ENCODE measurements at places on chromosomes 3 and 15.

DNA sequence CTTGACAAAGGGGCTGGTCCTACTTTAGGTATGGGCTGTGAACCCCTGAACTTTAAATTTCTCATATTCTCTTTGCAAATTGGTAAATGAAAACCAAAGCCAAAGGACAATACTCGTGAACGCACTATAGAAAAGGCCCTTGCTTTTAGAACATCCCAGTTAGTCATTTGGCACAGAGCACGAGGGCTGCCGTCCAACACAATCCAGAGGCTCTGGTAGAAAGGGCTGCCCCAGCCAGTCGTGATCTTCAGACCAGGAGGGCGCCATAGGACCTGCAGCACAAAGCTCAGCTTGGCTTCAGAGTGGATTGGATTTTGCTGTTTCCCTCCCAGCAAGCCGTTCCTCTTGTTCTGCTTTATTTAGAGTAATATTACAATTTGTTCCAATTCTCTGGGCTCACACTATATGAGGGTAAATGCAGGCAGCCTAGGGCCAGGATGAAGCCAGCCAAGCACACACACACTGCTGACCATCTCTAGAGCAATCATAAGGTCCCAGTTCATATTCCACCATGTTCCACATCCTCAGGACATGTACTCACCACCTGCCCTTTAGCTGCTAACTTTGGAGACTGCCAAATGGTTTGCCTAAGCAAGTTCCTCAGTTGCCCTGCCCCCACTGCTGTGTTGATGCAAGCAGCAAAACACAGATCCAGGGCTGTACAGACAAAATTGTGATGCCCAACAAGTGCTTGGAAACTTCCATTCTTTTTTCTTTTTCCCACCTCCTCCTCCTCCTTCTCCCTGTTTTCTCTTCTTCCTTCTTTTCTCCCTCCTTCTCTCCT lies 6.0 kb upstream of the BFSP2 start:
- no peak for DNase-seq

DNA sequence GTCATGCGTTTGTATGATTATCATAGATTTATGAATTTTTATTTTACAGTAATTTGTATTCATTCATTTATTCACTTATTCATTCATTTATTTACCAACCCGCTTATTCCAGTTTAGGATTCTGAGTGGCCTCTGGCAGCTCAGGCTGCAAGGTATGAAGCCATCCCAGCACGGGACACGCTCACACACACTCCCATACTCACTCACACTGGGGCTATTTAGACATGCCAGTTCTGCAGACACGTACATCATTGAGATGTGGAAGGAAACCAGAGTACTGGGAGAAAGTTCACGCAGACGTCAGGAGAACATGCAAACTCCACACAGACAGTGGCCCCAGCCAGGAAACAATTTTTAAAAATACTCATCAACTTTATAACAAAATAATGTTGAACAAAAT lies 5.1 kb downstream of the CDIN1 start:
- no peak for DNase-seq

- no peak for DNase-seq
Measured at GRCh38 chr3:42728056-42728455, 25.5 kb upstream of the HHATL start.

DNA sequence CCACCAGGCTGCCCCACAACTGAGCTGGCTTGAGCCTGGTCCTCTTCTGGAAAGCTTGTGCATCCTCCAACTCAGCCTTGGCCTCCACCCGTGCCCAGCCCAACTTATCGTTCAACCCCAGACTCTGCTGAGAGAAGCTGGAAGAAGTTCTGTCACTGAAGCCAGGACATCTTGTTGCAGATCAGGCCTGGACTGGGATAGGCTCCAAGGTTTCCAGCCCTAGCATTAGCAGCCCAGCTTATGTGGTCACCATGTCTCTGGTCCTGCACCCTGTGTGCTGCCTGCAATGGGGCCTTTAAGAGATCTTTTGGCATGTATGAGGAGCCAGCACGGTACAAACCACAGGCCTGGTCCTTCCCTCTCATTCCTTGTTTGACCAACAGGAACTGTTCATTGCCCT lies 15.2 kb upstream of the CAMP start:
- DNase-seq = no peak

- no peak for DNase-seq
Measured at GRCh38 chr3:197547306-197548011, 8.3 kb downstream of the BDH1 start.

GRCh38 chr3:8324747-8325146 lies 176.9 kb upstream of the LMCD1 start:
- DNase-seq = peak; percentile 83

DNA sequence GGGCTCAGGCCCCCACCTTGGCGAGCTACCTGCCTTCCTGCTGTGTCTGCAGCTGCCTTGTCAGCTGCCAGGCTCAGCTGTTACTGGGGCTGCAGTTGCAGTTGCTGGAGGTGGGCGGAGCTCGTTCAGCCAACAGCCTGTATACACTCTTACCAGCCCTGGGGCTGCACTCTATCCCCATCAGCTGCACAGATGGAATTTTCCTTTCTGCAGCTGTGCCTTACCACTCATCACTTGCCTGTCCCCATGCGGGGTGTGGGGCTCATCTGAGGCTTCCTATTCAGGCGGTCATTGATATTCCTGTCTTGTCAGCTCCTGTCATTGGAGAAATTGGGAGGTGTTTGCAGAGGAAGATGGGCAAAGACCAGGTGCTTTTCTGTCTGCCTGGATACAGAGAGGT lies 9.1 kb upstream of the SYN2 start:
- no peak for DNase-seq

DNA sequence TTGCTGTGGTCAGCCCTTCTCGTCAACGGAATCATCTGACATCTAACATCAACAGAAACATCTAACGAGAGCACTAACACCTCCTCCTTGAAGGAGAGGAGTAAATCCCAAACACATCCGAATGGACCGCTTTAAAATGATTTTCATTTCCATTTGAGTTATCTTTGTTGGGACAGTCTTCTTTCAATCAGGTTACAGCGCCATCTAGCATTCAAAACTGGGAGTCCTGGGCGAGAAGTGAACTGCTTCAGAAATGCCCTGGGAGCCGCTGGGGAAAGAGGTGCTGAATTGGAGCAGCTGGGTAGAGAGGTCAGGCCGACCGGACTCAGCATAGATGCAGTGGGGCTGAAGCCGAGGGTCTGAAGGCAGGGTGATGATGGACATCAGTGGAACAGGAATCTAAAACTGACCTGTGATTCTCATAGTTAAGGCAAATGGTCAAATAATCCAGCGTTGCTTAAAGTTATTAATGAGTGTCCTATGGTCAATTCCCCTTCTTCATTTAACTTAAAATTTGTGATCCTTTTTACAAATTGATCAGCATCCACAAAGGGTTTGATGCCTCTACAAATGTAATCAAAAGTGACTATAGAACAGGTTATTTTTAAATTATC lies 170.0 kb upstream of the NDN start:
- DNase-seq = no peak

DNA sequence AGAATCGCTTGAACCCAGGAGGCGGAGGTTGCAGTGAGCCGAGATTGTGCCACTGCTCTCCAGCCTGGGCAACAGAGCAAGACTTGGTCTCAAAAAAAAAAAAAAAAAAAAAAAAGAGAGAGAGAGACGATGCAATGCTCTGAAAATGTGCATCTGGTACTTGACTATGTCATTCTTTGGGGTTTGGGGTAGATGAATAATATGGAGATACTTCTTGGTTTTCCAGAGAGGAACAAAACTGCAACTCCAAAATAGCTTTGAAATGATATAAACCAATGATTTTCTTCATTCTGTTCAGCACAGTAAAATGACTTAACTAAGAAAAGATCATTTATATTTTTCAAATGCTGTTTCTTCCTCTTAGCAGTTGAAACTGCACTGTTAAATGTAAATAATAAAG lies 158.9 kb downstream of the ISL2 start:
- DNase-seq = no peak

DNA sequence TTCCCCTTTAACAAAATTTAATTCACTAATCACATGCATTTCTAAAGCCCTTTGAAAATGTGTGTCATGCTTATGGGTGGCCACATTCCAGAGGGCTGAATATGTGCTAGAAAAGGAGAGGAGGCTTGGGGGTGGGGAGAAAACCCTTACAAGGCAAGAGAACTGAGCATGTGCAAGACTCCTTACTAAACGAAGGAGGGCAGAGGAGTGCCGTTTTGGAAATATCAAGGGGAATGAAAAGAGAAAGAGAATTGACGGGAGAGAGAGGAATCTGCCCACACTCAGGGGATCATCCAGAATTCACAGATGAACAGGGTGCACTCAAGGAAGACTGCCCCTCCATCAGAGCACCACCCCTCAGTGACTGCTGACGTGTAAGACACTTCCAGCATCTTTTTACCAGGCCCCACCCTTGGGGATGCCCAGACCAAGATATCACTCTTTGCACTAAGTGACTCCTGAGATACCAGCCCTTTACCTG lies 37.9 kb upstream of the TSC22D2 start:
- DNase-seq = peak; percentile 37

DNA sequence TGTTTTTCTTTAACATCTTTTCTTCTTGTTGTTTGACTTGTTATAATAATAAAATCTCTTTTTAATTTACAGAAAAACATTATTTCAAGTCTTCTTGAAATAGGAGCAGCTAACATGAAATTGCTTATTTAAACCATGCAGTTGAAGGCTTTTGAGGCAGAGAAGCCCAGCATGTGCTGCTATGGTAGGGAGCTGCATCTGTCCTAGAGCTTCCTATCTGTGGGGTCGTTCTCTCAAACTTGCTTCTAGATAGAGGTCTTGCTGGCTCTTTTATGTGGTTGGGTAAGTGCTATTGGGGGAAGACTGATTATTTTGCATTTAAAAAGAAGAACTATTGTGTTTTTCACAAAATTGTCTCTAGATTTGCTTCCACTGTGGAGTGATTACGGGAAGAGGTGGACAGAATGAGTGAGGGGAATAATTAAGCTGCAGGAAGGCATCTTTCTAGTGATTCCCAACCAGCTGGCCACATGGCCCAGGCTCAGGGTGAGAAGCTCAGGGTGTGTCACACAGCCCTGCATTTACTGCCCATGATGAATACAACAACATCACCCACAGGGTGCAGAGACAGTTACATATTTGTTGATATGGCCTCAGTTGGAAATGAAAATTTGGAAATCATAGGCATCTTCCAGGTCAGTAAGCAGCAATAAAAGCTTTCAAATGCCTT lies 98.7 kb downstream of the CHST2 start:
- DNase-seq = no peak

GRCh38 chr15:31317421-31318327 lies 9.0 kb upstream of the KLF13 start:
- no peak for DNase-seq

- DNase-seq = peak; percentile 49
Measured at GRCh38 chr15:83436513-83437158, 10.5 kb upstream of the SH3GL3 start.

DNA sequence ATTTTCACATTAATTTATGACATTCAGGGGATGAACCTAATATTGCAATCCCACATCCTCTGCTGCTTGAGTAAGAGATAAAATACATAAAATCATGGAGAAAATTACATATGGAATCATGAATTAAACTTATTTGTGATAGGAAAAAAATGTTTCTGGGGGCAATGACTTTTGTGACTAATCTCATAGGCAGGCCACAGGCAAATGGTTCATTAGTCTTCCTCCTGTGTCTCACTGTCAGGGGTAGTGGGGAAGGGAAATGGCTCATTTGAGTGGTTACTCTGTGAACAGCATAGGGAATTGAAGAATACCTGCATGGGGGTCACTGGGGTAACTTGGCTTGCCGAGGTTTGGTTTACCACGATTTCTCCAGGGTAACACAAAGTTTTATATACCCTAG lies 72.0 kb downstream of the TFG start:
- no peak for DNase-seq

- no peak for DNase-seq
Measured at GRCh38 chr15:33587773-33588172, 277.0 kb downstream of the RYR3 start.

DNA sequence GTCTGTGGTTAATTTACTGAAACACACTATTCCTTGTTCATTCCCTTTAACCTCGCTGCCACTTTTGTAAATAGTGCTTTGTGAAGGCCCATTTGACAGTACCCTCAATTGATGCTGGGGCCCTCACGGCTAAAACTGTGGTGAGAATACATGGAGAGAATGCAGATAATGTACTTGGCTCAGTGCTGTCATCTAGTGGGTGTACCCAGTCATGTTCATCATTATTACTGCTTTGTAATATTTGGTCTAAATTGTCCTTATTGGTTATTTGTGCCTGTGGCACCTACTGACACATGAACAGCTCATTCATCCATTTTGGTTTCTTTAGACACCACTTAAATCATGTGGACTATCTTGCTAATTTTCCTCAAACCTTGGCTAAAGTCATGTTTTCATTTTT lies 543.6 kb downstream of the EDEM1 start:
- DNase-seq = no peak

- DNase-seq = peak; percentile 79
Measured at GRCh38 chr3:128787256-128788253, 61.6 kb downstream of the RAB7A start.

GRCh38 chr3:165885558-165886270 lies 48.5 kb upstream of the BCHE start:
- no peak for DNase-seq

GRCh38 chr3:73637042-73637441 lies 12.3 kb upstream of the PDZRN3 start:
- no peak for DNase-seq

DNA sequence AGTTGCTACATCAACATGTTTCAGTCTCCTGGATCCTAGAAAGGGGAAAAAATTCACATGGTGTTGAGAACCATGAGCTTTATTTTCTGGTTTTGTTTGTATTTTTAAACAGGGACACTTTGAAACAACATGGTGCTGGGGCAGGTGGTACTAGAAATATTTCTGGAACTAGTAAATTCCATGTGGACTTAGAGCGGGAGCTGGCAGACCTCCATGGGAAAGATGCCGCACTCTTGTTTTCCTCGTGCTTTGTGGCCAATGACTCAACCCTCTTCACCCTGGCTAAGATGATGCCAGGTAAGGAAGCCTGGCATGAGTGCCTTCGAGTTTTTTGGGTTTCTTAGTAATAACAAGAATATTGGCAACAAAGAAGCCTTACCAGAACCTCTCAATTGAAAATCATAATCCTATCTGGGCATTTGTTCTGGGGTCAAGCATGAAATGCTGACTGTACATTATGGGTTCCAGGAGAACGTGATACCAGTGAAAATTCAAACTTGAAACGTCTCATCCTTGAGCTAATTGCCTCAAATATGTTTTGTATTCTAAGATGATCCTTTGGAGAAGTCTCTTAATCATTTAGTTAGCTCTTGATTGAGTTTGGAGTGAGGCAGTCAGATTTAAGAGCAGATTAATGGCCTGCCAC lies 7.9 kb downstream of the ALAS1 start:
- DNase-seq = no peak

DNA sequence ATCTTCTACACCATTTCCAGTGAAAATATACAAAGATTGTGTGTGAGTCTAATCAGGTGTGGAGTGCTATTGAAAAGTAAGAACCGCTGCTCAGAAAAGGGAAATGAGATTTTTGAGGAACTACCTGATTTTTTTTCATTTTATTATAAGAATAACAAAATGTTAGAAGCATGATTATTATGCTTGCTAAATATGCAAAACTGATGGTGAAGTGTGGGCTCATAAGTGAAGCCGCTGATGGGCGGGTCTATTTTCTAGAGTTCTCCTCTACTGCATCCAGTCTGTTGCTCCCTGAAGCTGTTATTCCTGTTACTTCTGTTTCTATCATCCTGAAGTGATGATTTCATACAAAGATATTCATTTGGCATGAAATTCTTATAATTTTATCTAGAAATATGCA lies 612.0 kb downstream of the CADM2 start:
- DNase-seq = no peak

Measured in activated CD4-positive, alpha-beta T cell treated with anti-CD3 and anti-CD28 coated beads, Interleukin-2, amount 10 ng/mL, durations not matched to agents 24 days and 14 days (primary cell).